ENCODE measurements at places on chromosomes 11 and 22.
A peak's percentile ranks its signal among the peaks of the same experiment; 100 is the strongest.

GRCh38 chr11:36421546-36422155 is 88.4 kb downstream of the TRAF6 start:
- DNase-seq: no peak

- DNase-seq: no peak
These were observed 22.8 kb downstream of the JAML start for GRCh38 chr11:118201966-118202365.

GRCh38 chr11:35746356-35747153 is 84.0 kb downstream of the TRIM44 start:
- no peak for DNase-seq

GRCh38 chr11:112966561-112966960 is 5.3 kb downstream of the NCAM1 start:
- DNase-seq: no peak

- DNase-seq: peak; percentile 99
These were observed 88.7 kb downstream of the TP53I11 start for GRCh38 chr11:44861849-44862557.

GRCh38 chr22:24001314-24001713 is 3.9 kb downstream of the GSTT4 start:
- DNase-seq: no peak

GRCh38 chr22:21055880-21056319 is 10.2 kb downstream of the LRRC74B start:
- no peak for DNase-seq

GRCh38 chr22:21682385-21683175 is 16.8 kb downstream of the PPIL2 start:
- DNase-seq: no peak

DNA sequence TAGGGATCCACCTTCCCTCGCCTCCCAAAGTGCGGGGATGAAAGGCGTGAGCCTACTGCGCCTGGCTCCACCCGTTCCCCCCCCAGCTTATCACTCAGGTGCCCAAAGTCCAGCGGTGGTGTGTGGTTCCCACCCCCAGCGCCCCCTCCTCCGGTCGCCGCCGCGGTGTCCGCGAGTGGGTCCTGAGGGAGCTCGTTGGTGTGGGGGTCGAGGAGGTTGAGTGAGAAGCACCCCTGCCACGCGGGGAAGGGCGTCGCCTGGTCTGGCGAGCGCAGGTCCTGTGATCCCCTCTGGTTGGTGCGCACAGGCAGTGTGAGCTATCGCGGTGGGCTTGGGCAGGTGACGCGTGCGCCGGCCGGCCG is 3900.6 kb upstream of the OR11H1 start:
- peak; percentile 42 for DNase-seq

GRCh38 chr11:66680966-66681645 is 3.4 kb upstream of the RBM4B start:
- DNase-seq: no peak

DNA sequence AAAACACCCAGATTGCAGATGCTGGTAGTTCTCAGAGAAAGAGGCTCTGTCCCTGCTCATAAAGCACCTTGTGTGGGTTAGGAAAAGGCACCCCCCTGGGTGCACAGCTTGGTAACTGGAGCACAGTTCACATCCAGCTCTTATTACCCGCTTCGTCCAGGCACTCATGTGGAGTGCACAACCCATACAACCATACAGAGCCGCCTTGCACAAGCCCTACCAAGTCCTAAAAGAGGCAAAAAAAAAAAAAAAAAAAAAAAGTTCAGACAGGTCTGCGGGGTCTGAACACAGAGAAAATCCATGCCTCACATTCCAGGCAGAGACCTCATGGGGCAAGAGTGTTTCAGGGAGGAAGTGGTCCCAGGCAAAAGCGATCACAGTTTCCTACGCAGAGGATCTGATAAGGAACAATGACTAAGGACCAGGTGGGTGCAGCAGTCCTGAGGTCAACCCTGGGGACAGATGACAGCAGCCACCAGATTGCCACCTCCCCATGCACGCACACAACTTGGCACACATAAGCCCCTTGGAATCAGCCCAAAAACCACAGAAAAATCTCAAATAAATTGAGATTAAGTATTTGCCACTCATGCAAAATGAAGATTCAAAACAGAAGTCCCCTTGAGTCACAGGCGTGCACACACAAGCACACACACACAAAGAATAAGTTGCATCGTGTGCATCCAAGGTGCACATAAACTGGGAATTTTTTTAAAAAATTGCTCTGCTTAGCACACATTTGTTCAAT is 12.3 kb downstream of the MB start:
- DNase-seq: peak; percentile 51

- no peak for DNase-seq
These were observed 73.2 kb upstream of the SUSD2 start for GRCh38 chr22:24108073-24108472.
